GM12878 (cell line): ENCODE measurements at places on chromosomes 4 and X. TPM values are rescaled to one million over a fixed set of nuclear protein-coding genes. Genes with fewer than 3 reads are reported as not detected.

DNA sequence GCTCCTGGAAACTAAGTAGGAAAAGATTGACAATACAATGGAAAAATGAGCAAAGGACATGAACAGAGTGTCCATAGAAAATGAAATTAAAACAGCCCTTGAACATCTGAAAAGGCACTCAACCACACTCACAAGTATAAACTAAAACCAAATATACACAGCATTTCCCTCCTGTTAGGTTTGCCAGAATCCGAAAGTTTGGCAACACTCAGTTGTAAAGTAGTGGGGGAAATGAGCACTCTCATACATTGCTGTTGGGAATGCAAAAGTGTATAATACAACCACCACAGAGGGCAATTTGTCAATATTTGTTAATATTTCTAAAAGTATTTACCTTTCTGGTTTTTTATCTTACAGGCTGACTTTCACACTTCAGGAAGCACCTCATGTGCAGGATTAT is 84.2 kb upstream of the TMEM164 start:
- no peak for DNase-seq
- H3K4me1 ChIP-seq, result no peaks in the 10 kb centered on the region
- H3K36me3 ChIP-seq, result no peaks in the 10 kb centered on the region
- no peaks in the 10 kb centered on the region for H3K27me3 ChIP-seq

DNA sequence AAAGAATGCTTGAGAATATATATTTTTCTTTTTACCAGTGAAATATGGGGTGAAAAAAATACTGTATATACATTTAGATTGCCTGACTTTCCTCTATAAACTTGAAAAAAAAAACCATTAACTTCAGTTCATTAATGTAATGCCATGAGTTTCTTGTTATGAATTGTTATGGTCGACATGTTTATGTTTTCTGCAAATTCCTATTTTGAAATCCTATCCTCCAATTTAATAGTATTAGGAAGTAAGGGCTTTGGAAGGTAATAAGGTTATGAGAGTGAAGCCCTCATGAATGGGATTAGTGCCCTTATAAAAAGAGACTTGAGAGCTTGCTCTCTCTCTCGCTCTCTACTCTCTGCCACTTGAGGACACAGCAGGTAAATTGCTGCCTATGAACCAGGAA is 211.4 kb downstream of the LDB2 start:
- no peak overlapping the region for H3K4me3 ChIP-seq
- H3K27me3 ChIP-seq, result no peaks in the 10 kb centered on the region
- H3K27ac ChIP-seq, result no peak overlapping the region
- no peak for DNase-seq
- no peaks in the 10 kb centered on the region for H3K36me3 ChIP-seq

- H3K27me3 ChIP-seq, result no peaks in the 10 kb centered on the region
- H3K27ac ChIP-seq, result no peak overlapping the region
- H3K4me3 ChIP-seq, result no peak overlapping the region
- no peaks in the 10 kb centered on the region for H3K36me3 ChIP-seq
- H3K4me1 ChIP-seq, result no peaks in the 10 kb centered on the region
Observed at GRCh38 chr4:80322716-80323115, 12.8 kb upstream of the CFAP299 start.

DNA sequence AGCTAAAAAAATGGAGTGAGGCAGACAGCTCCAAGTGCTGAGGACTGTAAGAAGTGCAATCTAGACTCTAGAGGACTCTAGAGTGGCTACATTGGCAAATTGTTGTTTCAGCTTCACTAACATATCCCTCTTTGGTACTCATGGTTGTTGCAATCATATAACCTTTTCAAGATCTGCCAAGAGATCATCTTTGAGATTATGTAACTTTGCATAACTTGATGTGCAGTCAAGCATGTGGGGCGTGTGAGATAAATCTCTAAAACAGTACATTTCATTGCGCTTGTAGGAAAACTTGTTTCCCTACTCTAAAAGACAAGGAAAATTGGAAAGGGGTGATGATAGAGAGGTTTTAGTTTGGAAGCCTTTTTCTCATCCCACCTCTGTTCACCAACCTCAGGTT is 11.2 kb upstream of the BRS3 start:
- H3K27me3 ChIP-seq, result no peaks in the 10 kb centered on the region; the same call in 1 of the 2 replicates
- no peak for DNase-seq
- H3K4me3 ChIP-seq, result no peak overlapping the region
- no peaks in the 10 kb centered on the region for H3K36me3 ChIP-seq
- H3K4me1 ChIP-seq, result no peaks in the 10 kb centered on the region

DNA sequence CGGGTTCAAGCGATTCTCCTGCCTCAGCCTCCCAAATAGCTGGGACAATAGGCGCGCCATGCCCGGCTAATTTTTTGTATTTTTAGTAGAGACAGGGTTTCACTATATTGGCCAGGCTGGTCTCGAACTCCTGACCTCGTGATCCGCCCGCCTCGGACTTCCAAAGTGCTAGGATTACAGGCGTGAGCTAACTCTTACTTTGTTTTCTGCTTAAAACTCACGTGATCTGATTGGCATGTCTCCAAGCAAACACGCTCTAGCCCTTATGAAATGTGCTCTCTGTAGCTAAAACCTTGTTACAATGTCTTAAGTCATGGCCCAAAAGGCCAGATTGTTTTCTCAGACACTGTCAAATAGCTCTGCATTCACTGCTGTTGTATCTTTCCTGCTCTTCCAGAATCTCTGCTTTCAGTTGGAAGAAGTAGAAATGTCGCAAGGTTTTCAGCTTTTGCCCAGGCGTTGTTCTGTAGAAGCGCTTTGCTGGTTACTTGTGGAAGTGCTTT is 39.7 kb upstream of the OGT start:
- no peaks in the 10 kb centered on the region for H3K36me3 ChIP-seq
- H3K4me1 ChIP-seq, result no peaks in the 10 kb centered on the region; the same call in 1 of the 2 replicates
- H3K27me3 ChIP-seq, result no peaks in the 10 kb centered on the region
- H3K27ac ChIP-seq, result no peak overlapping the region
- no peak for DNase-seq
- 0 out of 2 replicates have a peak overlapping the region, but pooled peaks have one; percentile 60 for H3K4me3 ChIP-seq

- no peaks in the 10 kb centered on the region for H3K36me3 ChIP-seq
- no peak for DNase-seq
- H3K27me3 ChIP-seq, result no peaks in the 10 kb centered on the region; the same call in 1 of the 2 replicates
- H3K27ac ChIP-seq, result no peak overlapping the region
- H3K4me3 ChIP-seq, result no peak overlapping the region
Observed at GRCh38 chrX:39809331-39809730, 288.4 kb downstream of the BCOR start.

- no peak for DNase-seq
- no peak overlapping the region for H3K27ac ChIP-seq
- no peak overlapping the region for H3K4me3 ChIP-seq
- no peaks in the 10 kb centered on the region for H3K27me3 ChIP-seq
Observed at GRCh38 chrX:118000518-118000917, 116.1 kb downstream of the KLHL13 start.

DNA sequence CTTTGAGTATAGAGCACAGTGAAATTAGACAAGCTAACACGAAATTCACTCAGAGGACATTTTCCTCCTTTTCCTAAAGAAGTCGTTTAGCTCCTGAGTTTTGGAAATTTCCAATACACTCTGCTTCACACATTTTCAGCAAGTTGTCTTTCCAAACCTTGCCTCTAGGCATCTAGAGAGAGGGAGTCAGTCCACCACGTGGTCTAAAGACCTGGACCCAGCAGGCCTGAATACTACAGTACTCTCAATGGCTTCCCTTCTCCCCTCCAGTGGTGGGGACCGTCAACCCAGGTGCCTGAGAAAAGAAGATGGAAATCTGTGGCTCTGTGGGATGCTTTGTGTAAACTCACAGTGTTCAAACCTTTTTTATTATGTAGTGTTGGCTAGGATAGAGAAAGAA is 13.9 kb upstream of the SCML2 start:
- DNase-seq, result no peak
- no peak overlapping the region for H3K4me3 ChIP-seq
- H3K4me1 ChIP-seq, result no peaks in the 10 kb centered on the region
- H3K27ac ChIP-seq, result no peak overlapping the region
- H3K36me3 ChIP-seq, result no peaks in the 10 kb centered on the region
- no peaks in the 10 kb centered on the region; the same call in none of the 2 replicates for H3K27me3 ChIP-seq

- H3K4me3 ChIP-seq, result no peak overlapping the region
- DNase-seq, result no peak
- no peaks in the 10 kb centered on the region for H3K36me3 ChIP-seq
- H3K27ac ChIP-seq, result no peak overlapping the region
- no peaks in the 10 kb centered on the region for H3K27me3 ChIP-seq
Observed at GRCh38 chr4:20323991-20324390, 72.3 kb downstream of the SLIT2 start.

DNA sequence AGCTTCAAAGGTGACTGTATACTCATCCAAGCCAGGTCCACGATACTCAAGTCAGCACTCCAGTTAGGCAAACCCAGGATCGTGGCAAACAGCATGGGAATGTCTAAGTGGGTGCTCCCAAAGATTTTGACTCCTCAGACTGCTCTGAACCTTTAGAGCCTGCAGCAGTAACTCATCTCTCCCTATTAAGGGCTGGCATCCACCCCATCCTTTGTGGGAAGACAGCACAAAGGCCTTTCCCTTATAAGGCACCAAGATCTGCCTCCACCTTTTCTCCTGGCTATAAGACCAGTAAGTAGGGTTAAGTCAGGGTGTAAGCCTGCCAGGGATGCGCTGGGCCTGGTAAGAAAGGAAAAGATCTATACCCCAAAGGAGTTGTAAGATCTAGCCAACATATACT is 23.6 kb upstream of the SLC25A43 start:
- H3K27ac ChIP-seq, result no peak overlapping the region
- DNase-seq, result no peak
- H3K4me1 ChIP-seq, result no peaks in the 10 kb centered on the region
- H3K27me3 ChIP-seq, result no peaks in the 10 kb centered on the region
- no peak overlapping the region for H3K4me3 ChIP-seq

DNA sequence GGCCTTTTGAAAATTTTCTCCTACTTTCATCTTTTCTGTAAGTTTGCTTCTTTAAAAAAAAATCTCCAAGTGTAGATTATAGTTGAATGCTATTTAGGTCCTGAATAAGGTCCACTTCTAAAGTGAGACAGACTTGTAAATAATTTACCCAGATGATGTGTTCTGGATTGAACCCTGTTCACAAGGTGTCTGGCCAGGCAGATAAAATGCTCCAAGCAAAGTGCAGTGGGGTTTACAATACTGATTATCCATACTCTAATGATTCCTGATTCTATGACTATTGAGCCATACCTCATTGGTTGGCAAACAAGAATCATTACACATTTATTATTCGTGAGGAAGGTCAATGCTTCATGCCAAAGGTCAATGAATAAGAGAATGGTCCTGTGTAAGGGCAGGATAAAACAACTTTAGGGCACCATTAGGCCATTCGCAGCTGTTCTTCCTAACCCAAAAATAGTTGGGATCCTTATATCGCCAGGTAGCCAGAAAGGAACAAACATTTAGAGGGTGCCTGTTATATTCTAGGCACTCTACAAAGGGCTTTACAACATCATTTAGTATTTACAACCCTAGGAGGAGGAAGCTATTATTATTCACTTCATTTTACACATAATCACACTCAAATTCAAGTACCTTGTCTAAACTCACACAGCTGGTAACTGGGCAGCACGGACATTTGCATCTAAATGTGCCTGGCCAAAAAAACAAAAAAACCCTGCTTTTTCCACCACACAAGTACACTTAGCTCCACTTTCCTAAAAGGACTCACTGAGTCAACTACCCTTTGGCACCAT is 18.6 kb upstream of the SAT1 start:
- no peak for DNase-seq
- no peaks in the 10 kb centered on the region for H3K36me3 ChIP-seq
- H3K4me3 ChIP-seq, result no peak overlapping the region
- no peaks in the 10 kb centered on the region for H3K27me3 ChIP-seq
- no peak overlapping the region for H3K27ac ChIP-seq

DNA sequence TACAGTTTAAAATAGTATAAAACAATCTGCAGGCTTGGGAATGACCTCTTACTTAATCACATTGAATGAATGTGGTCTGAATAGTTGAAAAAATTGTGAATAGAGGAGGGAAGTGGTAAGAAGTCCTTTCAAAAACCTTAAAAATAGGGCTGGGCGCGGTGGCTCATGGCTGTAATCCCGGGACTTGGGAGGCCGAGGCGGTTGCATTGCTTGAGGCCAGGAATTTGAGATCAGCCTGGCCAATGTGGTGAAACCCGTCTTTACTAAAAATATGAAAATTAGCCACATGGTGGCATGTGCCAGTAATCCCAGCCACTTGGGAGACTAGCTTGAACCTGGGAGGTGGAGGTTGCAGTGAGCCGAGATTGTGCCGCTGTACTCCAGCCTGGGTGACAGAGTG is 36.5 kb downstream of the HERC3 start:
- no peak overlapping the region for H3K4me3 ChIP-seq
- H3K27me3 ChIP-seq, result no peaks in the 10 kb centered on the region
- H3K4me1 ChIP-seq, result no peaks in the 10 kb centered on the region
- DNase-seq, result no peak
- H3K36me3 ChIP-seq, result no peaks in the 10 kb centered on the region
- no peak overlapping the region for H3K27ac ChIP-seq

DNA sequence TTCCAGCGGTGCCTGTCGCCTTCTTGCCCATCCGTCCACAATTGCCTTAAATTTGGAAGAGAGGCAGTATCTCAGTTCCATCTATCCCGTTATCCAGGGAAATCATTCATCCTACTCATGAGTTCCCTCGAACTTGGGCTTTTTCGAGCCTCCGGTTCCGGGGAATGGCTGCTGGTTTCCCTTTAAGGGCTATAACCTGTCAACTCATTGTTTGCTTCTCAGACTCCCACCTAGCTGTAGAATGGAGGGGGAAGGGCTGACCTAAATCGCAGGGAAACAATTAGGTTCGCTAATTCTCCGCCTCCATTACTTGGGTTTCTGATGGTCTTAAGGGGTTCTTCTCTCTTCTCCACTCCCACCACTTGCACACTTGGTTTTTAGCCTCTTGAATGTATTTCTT is 1.2 kb downstream of the UCHL1 start:
- H3K4me3 ChIP-seq, result peak overlapping the region; percentile 67; the same call in 1 of the 2 replicates
- no peaks in the 10 kb centered on the region for H3K36me3 ChIP-seq
- H3K4me1 ChIP-seq, result peaks cover 3% of the 10 kb centered on the region; the same call in 1 of the 2 replicates

The SPIN2A gene
- total RNA-seq, result 0.33 and 0.40 TPM in 2 replicates

The GPRASP1 gene
- total RNA-seq, result 0.46 and 0.61 TPM in 2 replicates
